ENCODE measurements at places on chromosomes 3 and 15. TPM values are rescaled to one million over a fixed set of nuclear protein-coding genes. Genes with fewer than 3 reads are reported as not detected.

CLDN1 gene
- 0.62 TPM for polyA plus RNA-seq

SLC2A2 gene
- not detected for polyA plus RNA-seq

SCAANT1 gene
- polyA plus RNA-seq = not detected

OSBPL10 gene
- 6.0 TPM for polyA plus RNA-seq

RABL3 gene
- polyA plus RNA-seq = 9.5 TPM

BSN gene
- polyA plus RNA-seq = not detected

PIGBOS1 gene
- polyA plus RNA-seq = 21.2 TPM

RASA2 gene
- 3.8 TPM for polyA plus RNA-seq

NUDT16 gene
- polyA plus RNA-seq = 21.9 TPM

INSYN1 gene
- polyA plus RNA-seq = 2.0 TPM

TTC21A gene
- polyA plus RNA-seq = 17.7 TPM

ACKR4 gene
- 1.8 TPM for polyA plus RNA-seq

ITIH1 gene
- polyA plus RNA-seq = not detected

FRMD5 gene
- 3.1 TPM for polyA plus RNA-seq

HTR3E gene
- polyA plus RNA-seq = not detected

ATP2C1 gene
- 10.5 TPM for polyA plus RNA-seq

HMCES gene
- polyA plus RNA-seq = 22.5 TPM

ZBTB47 gene
- 40.0 TPM for polyA plus RNA-seq

SAMMSON gene
- 0.78 TPM for polyA plus RNA-seq

ZBBX gene
- not detected for polyA plus RNA-seq

ZMYND10 gene
- polyA plus RNA-seq = 1.2 TPM

CX3CR1 gene
- not detected for polyA plus RNA-seq

ERICH6 gene
- not detected for polyA plus RNA-seq

GNL3 gene
- 37.9 TPM for polyA plus RNA-seq

NR2E3 gene
- polyA plus RNA-seq = 0.25 TPM

LRRC2 gene
- polyA plus RNA-seq = 1.5 TPM

ISLR2 gene
- 0.19 TPM for polyA plus RNA-seq

GHSR gene
- not detected for polyA plus RNA-seq

RSL24D1 gene
- polyA plus RNA-seq = 187 TPM

SI gene
- polyA plus RNA-seq = not detected

SLC33A1 gene
- 4.0 TPM for polyA plus RNA-seq

ROBO2 gene
- 0.25 TPM for polyA plus RNA-seq

CASR gene
- polyA plus RNA-seq = 0.50 TPM

CCDC39 gene
- not detected for polyA plus RNA-seq

STRIT1 gene
- not detected for polyA plus RNA-seq

THAP10 gene
- 2.5 TPM for polyA plus RNA-seq

SH2D7 gene
- not detected for polyA plus RNA-seq

MEGF11 gene
- polyA plus RNA-seq = 0.15 TPM

CMSS1 gene
- polyA plus RNA-seq = 21.1 TPM

EPHA6 gene
- not detected for polyA plus RNA-seq

CKMT1A gene
- 18.7 TPM for polyA plus RNA-seq

GREM1 gene
- polyA plus RNA-seq = 4.0 TPM

EPHB3 gene
- 25.1 TPM for polyA plus RNA-seq

CPLX3 gene
- polyA plus RNA-seq = 1.4 TPM

SLC9C1 gene
- not detected for polyA plus RNA-seq

CD47 gene
- polyA plus RNA-seq = 92.6 TPM

MUC20 gene
- polyA plus RNA-seq = 20.2 TPM

SMAD6 gene
- polyA plus RNA-seq = 4.6 TPM

CCDC33 gene
- polyA plus RNA-seq = not detected

SYNPR gene
- not detected for polyA plus RNA-seq

RTP3 gene
- not detected for polyA plus RNA-seq

HYAL1 gene
- 6.3 TPM for polyA plus RNA-seq

SNAPC5 gene
- polyA plus RNA-seq = 25.9 TPM

MST1R gene
- polyA plus RNA-seq = 15.9 TPM

CADM2 gene
- 2.0 TPM for polyA plus RNA-seq

VEPH1 gene
- polyA plus RNA-seq = 1.5 TPM

AGTR1 gene
- polyA plus RNA-seq = 0.61 TPM

GABRG3 gene
- polyA plus RNA-seq = not detected

GOLGA8G gene
- polyA plus RNA-seq = not detected

Data from stomach (tissue), 19 donors.